ENCODE measurements at places on chromosomes 7 and 10.

- DNase-seq, result no peak
Measured at GRCh38 chr10:74096777-74097176, 53.9 kb downstream of the AP3M1 start.

DNA sequence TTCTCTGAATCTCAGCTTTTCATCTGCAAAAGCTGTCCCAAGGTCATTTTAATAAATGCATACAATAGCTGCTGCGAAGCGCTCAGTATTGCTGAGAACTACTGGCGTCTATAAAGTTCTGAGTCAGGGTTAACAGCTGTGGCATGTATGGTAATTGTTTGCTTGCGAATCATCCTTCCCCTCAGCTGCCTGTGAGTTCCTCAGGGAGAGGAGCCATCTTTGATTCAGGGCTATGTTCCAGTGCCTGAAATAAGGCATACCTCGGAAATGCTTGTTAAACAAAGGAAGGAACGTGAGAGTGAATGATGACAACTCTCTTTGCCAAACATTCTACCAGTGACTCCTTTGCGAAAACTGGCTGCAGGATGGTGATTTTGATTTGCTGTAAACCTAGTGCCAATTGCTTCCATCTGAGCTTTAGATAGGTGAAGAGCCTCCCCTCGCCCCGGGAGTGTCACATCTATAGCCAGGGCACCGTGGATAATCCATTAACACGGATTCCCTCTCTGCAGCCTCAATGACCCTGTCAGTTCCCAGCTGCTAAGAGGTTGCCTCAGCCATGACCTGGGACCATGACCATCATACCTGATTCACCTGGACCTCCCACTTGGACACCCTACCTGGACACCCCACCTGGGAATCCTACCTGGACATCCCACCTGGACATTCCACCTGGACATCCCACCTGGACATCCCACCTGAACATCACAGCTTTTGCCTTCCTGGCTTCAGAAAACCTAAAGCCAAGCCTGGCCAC lies 39.6 kb downstream of the GPRIN2 start:
- DNase-seq, result no peak

DNA sequence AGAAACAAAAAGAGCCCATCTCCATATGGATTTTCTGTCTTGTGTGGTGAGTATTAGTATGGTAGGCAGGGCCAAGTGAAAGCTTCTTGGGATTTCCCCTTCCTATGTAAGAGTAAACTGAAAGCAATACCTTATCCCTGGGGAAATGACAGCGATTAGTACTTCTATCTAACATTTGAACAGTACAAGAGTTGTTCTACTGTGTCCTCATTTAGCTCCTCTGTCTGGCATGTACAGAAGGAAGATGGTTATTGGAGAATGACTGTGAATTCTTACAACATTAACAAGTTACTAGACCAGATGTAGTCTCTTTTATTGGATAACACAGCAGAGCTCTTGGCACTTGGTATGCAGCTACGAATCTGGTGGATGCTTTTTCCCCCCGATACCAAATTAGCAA lies 17.9 kb upstream of the TRIL start:
- DNase-seq, result no peak

DNA sequence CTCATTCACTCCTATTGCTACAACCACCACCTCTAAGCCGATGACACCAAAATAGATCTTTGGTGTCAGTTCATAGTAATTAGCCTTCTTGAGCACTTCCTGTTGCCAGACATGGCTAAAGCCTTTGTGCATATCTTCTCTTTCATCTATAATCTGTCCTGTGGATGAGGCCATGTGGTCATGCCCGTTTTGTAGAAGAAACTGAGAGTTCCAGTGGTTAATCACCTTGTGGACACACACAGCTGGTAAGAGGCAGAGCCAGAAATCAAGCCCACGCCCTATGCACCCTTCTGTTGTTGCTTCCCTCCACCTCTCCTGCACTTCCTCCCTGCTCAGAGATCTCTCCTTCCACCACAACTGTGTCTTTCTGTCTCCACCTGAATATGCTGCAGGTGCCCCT lies 285.1 kb upstream of the PFKP start:
- no peak for DNase-seq

DNA sequence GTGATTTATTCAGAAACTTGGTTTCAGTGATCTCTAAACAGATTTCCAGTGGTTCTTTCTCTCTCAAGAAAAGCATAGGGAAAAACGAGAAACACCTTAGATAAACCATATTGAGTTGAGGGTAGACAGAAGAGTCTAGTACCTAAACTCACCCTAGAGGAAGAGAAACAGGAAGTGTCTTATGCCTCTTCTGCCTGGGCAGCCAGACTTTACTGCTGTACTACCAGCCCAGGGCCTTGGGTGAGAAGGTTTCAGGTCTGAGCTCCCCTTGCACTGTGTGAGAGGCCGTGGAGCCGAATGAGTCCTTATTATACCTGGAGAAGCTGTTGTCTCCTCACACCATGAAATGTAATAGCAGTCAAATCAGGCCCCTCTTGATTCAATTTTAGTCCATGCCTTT lies 18.2 kb downstream of the HIF1AN start:
- DNase-seq, result no peak

All from NCI-H1930 (cell line).